ENCODE measurements at places on chromosomes 2 and 18.

GRCh38 chr18:78898635-78899034, 81.0 kb upstream of the SALL3 start:
- DNase-seq = no peak

GRCh38 chr2:42289222-42289621, 71.8 kb downstream of the COX7A2L start:
- no peak for DNase-seq

DNA sequence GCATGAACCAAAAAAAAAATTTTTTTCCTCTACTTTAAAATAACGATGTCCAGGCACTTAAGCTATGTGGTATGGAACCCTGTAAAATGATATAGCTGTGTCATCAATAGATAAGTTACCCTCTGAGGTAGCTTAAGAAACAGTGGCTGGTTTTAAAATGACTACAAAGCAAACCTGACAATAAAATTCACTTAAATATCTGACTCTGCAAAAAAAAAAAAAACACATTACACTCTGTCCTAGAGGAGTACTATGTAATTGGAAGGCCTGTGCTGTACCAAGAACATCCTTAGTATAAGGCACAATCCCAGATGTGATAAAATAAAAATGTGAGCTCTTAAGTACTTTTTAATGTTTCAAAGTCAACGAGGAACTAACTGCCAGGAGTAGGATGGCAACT, 322.4 kb downstream of the ALK start:
- no peak for DNase-seq

GRCh38 chr2:157837851-157838441, 38.2 kb downstream of the ACVR1 start:
- DNase-seq = peak; percentile 36

GRCh38 chr18:51997129-51997528, 342.9 kb upstream of the DCC start:
- no peak for DNase-seq

- no peak for DNase-seq
Observed at GRCh38 chr2:37091873-37092272, 7.6 kb downstream of the GPATCH11 start.

- peak; percentile 75 for DNase-seq
Observed at GRCh38 chr2:38666556-38666910, 619 bp downstream of the GALM start.

- no peak for DNase-seq
Observed at GRCh38 chr18:31647127-31647753, 37.1 kb downstream of the B4GALT6 start.

- no peak for DNase-seq
Observed at GRCh38 chr2:106307860-106308259, 113.8 kb upstream of the UXS1 start.

GRCh38 chr18:24633121-24633520, 172.7 kb downstream of the HRH4 start:
- DNase-seq = no peak

DNA sequence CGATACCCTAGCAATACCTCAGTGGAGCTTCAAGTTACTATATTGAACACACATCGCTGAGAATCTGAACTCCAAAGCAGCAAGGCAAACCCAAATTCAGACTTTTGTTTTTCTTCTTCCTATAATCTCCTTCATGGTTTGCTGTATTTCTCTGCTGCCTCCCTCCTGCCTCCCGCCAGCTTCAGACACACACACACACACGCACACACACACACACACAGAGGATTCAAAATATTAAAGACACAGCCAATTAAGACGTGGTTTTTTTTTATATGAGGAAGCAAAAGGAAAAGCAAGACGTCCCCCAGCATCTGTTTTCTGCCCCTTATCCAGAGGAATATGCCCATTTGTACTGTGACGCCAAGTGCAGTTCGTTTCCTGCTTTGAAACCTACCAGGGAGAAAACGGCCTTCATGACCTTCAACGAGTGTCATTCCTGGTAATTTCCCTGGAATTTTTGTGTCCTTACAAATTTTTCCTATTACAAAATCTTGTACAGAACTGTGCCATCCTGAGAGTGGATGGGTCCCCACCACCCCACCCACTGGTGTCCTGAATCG, 547.9 kb upstream of the ID2 start:
- peak; percentile 10 for DNase-seq

- peak; percentile 65 for DNase-seq
Observed at GRCh38 chr2:106201661-106202060, 7.6 kb upstream of the UXS1 start.

DNA sequence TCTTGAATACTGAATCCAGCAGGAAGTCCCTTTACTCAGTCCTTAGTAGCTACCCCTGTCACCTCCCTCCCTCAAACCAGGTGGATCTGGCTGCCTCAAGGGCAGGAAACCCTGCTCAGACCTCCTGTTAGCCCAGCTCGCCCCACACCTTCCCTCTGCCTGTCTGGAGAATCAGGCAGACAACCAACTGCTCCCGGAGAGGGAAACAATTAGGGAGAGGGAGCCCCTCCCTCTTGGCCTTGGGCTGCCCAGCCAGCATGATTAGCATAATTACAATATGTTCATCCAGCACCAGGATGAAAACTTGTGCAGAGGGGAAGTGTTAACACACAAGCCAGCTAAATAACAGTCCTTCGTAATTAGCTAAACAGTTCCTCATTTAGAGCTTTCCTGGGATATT, 185.5 kb downstream of the C1D start:
- no peak for DNase-seq

GRCh38 chr2:12824351-12824777, 107.6 kb downstream of the TRIB2 start:
- no peak for DNase-seq

DNA sequence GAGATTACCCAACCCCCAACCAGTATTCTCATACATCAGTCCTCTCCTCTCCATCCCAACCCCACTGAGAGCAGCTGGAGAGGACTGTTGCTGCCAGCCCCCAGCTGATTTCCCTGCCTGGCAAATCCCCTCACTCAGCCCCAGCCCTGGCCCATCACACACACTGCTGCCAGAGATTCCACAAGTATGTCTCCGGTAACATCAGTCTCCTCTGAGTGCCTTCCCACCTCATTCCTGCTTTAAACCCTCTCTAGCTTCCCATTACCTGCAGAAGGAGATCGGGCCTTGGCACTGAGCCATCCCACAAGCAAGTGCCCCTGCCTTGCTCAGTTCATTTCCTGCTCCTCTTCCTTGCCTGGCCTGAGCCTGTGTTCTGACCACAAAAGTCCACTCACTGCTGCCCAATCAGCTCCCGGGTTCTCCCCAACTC, 50.6 kb upstream of the ZFP36L2 start:
- no peak for DNase-seq

DNA sequence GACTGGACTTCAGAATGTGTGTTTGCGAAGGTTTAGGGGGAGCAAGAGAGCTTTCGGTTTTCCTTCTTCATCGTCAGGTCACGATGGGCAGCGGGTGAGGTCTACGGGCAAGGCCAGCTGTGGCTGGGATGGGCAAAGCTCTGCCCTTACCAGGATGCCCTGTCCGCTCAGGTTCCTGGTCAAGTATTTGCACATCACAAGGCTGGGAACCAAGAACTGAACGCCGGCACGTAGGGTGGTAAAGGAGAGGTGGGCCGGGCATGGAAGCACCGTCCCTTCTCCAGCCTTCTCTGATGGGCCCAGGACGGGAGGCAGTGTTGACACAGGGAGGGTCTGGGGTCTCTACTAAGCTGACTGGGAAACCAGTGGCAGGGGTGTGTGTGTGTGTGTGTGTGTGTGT, 50.5 kb upstream of the UBE2F start:
- DNase-seq = no peak

DNA sequence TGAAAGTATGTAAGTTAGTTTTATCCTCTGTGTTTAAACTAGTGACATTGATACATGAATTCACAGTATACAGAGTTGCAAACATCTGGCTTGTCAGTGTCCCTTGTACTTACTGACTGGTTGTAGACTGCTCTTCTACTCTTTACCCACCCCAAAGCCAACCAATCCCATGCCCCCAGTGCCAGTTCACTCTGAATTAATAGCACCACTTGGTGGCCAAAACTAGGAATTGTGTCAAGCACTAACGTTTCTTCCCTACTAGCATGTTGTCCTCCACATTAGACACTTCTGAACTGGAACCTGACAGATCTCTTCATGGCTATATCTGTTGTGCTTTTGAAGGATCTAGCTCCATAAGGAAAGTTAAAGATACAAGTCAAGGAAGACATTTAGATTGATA, 27.2 kb upstream of the OTX1 start:
- DNase-seq = no peak

DNA sequence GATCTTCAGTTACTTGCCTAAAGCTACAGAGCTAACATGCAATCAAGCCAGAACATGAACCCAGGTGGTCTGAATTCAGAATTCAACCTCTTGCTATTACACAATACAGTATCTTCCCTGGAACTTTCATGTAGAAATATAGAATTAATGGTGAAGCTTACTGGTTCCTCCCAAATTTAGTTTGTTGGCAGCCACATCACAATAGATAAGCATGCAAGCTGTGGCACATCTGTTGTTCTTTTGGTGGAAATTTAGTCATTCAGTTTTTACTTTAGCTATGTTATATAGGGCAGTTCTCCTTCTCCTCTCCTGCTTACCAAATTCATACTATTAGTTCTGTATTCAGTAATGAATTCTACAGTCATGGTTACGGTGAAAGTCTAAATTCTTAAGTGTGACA, 101.0 kb upstream of the RNF152 start:
- DNase-seq = no peak

GRCh38 chr2:20398956-20399567, 47.8 kb upstream of the RHOB start:
- no peak for DNase-seq

GRCh38 chr2:8659092-8659734, 22.6 kb upstream of the ID2 start:
- DNase-seq = peak; percentile 19

GRCh38 chr2:41500895-41501294, 546.9 kb upstream of the PKDCC start:
- DNase-seq = no peak

GRCh38 chr2:120887320-120887697, 151.6 kb downstream of the GLI2 start:
- no peak for DNase-seq

DNA sequence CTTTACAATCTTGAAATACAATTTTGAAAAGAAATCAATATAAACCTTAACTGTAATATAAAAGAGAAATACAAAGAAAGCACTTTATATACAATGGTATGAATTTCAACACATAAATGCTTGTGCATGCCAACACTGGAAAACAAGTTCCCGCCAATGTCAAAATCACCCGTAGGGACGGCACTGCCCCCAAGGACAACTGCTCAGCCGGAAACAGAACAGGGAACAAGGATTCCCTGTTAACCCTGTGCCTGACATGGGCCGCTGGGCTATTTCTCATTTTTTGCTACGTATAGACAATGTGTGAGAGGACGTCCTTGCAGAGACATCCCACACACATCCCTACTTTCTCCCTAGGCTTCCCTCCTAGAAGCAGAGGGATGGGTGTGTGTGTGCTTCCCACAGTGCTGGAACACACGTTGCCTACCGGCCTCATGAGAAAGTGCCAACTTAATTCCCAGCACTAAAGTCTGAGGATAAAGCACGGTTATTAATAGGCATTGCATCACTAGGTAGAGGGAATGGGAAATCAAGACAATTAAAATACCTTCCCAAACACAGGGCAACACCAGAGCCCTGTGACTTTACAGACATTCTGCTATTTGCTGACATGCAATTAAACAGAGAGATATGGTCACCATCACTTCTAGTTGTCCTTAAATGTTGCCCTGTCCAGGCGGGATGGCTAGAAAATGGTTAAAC, 14.4 kb downstream of the AFG3L2 start:
- DNase-seq = no peak

- DNase-seq = no peak
Observed at GRCh38 chr2:37154785-37155184, 2.0 kb downstream of the EIF2AK2 start.

GRCh38 chr18:5309888-5310470, 14.5 kb upstream of the ZBTB14 start:
- peak; percentile 76 for DNase-seq

GRCh38 chr2:113791697-113792590, 35.5 kb upstream of the SLC35F5 start:
- peak; percentile 60 for DNase-seq

GRCh38 chr2:25414781-25415180, 73.1 kb upstream of the DNMT3A start:
- DNase-seq = no peak

DNA sequence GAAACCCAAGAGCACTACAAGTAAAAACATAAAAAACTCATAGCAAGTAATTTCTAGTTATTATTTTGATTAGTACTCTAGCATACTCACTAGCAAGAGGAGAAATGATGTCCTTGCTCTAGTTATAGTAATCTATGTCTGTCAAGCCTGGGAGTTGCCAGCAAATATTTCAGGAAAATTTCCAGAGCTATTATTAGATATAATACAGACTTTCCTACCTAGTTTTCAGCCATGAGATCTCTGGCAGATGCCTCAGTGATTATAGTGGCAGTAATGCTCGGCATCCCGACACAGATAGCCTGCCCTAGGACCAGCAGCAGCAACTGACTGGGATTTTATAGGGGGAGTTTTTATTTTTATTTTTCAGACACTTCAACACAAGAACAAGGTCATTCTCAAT, 224.4 kb downstream of the ZNF385B start:
- no peak for DNase-seq

DNA sequence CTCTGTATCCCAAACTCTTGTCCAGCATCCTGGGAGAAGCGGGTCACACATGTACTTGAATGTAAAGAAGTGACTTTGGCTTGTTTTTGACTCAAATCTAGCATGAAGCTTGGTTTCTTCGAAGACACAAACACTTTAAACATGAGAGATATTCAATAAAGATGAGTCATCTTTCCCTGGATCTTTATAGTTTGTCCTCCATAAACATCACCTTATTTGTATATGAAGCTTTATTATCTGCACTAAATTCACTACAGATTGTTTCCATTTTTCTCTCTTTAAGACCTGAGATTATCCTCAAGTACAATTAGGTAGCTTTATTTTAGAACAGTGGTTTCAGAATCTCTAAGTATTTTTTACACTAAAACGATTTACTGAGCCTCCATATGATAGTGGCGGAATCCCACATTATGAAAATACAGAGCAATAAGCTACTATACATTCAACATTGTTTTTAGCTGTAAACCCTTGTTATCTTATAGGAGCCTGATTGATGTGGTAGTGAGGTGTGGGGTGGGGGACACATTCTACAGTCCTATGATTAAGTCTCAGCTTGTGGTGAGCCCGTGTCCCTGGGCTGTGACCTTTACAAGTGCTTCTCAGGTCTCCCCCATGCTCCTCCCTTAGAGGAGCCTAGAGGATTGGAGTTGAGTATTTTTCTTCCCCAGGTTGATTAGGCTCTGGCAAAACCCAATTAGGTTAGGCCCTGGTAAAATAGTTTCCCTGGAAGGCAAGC, 79.6 kb upstream of the RAPGEF4 start:
- DNase-seq = no peak

- peak; percentile 24 for DNase-seq
Observed at GRCh38 chr2:192127434-192127833, 67.3 kb downstream of the TMEFF2 start.

DNA sequence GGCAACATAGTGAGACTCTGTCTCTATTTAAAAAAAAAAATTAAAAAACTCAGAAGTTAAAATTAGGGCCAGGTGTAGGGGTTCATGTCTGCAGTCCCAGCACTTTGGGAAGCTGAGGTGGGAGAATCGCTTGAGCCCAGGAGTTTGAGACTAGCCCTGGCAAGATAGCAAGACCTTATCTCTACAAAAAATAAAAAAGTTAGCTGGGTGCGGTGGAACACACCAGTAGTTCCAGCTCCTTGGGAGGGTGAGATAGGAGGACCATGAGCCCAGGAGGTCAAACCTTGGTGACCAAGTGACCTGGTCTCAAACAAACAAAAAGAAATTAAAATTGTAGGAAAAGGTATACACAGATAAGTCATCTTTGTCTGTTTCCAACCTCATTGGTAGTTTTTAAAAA, 11.3 kb downstream of the TTLL4 start:
- no peak for DNase-seq

GRCh38 chr18:75057169-75057960, 151.6 kb downstream of the PTGR3 start:
- no peak for DNase-seq

Measured in inflammatory macrophage treated with lipopolysaccharide for 4 hours (primary cell).